ENCODE measurements at places on chromosomes 12 and 14.

- DNase-seq: no peak
Observed at GRCh38 chr12:113044516-113044915, 12.0 kb upstream of the DTX1 start.

DNA sequence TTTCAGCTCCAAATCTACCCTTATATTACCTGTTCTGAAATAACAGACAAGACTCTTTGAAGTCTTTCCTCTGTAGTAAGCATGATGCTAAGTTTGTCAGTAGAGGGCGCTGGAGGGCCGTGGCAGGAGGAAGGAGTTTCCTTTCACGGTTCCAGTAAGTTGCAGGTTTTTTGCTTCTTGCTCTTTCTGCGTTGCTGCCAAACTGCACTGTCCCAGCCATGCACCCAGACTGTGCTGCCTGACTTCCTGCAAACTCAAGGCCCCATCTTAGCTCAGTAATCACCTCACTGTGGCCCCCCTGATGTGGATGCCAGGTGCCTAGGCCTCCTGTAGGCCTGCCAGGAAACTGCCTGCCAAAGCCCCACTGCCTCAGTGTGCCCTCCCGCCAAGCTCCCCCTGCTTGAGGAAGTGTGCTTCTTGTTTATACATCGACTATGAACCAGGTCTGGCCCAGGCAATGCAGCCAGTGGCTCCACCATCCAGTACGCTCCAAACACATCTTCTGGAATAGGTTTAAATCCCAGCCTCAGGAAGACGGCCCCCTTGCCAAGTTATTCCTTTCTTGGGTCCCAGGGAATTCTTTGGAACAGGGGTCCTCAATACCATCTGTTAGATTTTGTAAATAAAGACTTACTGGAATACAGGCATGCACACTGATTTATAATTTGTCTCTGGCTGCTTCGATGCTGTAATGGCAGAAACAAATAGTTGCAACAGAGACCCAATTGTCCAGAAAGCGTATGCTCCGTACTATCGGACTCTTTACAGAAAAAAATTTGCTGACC, 193.7 kb upstream of the LRIG3 start:
- DNase-seq: peak; percentile 65

- DNase-seq: no peak
Observed at GRCh38 chr12:64110864-64111263, 111.2 kb downstream of the KICS2 start.

DNA sequence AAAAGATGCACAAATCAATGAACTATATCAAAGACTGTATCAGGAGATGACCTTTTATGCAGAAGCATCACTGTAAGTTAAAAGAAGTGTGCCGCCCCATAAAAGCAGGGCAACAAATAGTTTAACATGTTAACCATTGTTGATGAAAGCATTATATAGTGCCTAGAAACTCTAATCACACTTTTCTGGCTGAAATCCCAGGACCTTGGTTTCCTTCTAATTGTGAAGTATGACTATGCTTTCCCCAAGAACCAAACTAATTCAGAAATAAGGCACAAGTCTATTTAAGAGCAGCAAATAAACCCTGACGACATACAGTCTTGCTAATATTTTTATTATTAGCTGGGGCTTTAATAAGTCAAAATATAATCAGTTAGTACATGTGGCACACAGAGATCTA, 21.7 kb downstream of the RACGAP1 start:
- no peak for DNase-seq

- no peak for DNase-seq
Observed at GRCh38 chr14:20116748-20117147, 6.2 kb downstream of the OR4K17 start.

GRCh38 chr12:1619587-1619986, 9.4 kb upstream of the WNT5B start:
- DNase-seq: no peak

DNA sequence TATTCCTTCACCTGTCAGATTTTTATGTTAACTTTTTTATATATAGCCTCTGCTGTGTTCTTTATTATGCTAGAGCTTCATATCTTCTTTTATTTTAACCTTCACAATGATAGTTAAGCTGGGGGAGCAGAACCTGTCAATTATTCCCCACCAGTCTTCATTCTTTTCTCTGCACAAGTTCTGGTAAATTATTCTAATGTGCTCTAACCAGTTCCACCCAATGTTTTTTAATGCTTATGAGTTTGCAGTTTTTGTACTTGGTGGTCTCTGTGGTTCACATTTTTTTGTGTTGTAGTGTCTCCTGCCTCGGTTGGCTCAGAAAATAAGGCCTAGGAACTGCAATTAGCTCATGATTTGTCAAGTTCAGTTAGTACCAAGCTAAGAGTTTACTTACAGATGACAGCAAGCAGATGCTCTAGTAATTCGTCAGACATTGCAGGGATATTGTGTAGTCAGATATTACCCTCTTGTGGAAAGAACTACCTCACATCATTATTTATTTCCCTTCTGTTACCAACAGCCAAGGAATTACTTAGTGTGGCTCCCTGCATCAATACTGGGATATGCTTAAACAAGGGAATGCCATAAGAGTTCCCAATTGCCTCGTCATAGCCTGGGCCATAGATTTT, 14.5 kb downstream of the DYRK2 start:
- no peak for DNase-seq

- no peak for DNase-seq
Observed at GRCh38 chr12:130984183-130985058, 30.7 kb downstream of the ADGRD1 start.

DNA sequence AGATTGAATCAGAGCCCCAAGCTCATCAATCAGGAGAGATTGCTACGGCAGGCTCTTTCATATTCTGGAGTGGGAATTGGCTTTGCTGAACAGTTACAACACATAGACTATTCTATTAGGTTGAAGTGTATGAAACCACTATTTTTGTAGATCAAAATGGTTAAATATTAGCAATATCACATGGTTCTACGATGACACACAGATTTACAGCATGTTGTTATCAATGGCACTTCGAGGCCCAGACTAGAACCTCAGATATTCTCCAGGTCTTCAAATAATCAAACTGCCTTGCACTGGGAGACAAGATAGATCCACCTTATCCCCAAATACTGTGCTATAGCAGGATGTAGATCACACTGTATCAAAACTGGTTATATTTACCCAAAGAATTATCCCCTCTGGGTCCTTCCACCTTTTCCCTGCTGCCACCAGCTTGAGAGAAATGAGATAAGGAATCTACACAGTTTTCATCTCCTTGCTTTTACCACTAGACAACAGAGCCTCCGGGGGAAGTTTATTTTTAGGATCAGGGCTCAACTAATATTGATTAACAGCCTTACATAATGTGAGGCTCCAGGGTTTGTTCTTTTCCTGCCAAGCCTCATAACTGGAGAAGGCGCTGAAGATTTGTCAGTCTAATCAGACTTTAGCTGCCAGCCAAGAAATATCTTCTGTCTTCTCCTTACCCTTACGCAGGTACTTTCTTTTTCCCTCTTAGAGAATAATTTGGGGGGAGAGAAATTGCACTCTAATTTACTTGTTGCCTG, 507.1 kb downstream of the DIO2 start:
- no peak for DNase-seq

DNA sequence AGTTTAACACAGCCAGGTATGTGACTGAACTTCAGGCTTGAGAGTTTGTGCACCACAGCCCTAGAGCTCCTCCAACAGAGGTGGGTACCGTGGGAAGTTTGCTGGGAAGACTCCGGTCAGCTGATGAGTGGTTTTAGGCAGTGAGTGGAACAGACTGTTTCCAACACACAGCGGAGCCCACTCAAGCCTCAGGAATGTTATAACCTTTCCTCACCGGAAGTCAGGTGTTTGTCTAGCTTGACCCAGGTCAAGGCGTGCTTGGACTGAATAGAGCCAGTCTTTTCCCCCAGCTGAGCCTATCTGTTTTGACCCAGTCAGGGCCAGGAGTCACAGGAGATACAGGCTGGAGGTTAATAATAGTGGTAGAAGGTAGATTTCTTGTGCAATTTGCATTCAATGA, 138.4 kb upstream of the PARP11 start:
- no peak for DNase-seq

DNA sequence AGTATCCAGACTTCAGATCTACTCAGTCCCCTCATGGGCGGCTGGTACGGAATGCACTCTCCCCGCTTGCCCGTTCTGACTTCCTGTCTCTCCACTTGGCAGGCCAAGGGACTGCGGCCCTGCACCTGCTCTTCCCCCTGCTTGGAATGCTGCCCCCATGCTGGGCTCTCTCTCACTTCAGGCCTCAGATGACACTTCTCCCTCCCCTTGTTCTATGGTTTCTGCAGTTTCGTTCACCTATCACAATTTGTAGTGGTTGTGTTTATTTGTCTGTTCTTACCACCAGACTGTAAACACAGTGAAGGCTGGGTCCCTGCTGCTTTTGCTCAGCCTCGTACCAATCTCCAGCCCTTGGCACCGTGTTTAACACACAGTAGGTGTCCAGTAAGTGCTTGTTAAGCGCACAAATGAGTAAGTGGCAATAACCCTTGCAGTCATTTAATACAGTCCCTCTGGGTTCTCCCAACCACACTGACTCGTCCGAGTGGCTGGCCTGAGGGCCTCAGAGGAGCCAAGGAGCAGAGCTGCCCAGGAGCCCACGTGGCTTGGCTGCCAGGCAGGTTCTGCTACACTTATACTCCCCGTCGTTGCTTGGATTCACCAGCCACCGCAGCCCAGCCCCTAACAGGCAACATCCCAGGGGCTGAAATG, 11.8 kb downstream of the SLC6A12 start:
- no peak for DNase-seq

DNA sequence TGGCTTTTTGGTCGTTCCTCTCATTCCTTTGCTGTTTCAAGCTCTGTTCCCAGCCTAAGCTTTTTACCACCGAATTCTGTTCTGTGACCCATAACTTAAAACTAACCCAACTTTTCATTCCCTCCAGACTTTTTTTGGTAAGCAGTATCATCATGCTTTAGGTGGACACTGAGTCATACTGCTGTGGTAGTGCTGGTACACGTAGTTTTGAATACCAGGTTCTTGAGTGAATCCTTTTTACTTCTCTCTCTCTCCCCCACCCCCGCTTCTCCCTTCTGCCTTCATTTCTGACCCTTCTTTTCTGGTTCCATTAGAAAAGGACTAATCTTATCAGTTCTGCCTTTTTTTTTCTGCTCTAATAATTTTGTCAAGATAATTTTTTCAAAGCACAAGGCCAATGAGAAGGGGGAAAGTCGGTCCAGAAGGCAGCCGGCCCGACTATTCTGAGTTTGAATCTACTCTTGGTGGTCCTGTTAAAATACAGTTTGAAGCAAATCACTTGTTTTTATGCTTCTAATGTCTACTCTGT, 2.3 kb upstream of the MDM2 start:
- DNase-seq: no peak

DNA sequence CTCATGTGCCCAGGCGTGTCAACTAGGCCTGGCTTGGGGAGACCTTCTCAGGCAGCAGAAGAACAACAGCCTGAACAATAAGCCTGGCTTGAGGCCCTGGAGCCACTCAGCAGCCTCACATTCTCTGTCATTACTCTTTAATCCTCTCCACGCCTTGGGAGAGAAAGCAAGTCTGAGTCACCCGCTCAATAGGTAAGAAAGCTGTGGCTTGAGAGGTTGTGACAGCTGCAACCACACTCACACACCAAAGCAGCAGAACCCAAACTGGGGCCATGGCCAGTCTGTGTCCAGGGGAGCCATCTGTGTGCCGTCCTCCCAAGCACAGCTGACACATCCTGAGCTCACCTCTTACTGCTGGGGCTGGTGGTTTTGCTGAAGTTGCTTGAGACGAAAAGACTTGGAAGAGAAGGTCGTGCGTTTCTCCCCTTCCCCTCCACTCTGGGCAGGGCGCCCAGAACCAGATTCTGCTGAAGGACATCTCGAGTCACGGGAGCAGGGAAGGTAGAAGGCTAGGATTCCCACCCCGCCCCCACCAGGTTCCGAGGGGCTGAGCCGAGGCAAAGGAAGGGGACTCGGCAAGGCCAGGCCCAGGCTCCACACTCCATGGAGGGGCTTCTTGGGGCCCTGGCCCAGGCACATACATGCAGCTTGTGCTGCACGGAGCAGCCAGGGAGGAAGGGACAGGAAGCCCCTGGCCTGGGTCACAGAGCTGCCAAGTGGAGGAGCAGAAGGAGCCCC, 5.5 kb downstream of the TMEM63C start:
- no peak for DNase-seq

DNA sequence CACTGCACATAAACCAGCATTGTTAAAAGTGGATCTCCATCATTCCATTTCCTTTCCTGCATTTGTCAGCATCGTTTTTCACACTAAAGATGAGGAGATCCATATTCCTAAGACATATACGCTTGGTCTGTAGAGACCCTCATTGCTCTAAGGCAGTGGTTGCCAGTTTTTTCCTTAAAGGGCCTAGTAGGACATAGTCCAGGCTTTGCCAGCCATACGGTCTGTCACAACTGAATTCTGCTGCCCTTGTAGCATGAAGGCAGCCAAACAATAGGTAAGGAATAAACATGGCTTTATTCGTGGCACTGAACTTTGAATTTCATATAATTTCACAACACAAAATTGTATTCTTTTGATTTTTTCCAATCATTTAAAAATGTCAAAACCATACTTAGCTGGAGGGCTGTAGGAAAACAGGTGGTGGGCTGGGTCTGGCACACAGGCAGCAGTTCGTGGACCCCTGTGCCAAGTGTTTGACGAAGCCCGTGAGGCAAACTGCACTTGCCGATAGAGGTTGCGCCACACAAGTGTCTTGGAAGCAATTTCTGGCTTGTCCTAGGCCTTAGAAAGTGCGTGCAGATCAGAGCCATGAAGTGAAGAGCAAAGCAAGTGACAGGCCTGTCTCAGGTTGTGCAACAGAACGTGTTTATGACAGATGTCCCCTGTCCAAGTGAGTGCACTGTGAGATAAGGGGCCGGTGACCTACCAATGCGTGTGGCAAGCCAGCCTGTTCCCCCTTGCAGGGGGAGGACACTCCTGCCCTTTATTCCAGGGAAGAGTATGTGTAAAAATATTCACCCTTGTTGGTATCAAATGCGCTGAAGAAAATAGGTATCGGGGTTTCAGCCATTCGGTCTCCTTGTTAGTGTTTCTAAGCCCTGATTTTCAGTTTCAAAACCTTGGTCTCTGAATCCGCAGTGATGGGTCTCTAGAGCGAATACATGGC, 916 bp upstream of the CHPT1 start:
- no peak for DNase-seq

DNA sequence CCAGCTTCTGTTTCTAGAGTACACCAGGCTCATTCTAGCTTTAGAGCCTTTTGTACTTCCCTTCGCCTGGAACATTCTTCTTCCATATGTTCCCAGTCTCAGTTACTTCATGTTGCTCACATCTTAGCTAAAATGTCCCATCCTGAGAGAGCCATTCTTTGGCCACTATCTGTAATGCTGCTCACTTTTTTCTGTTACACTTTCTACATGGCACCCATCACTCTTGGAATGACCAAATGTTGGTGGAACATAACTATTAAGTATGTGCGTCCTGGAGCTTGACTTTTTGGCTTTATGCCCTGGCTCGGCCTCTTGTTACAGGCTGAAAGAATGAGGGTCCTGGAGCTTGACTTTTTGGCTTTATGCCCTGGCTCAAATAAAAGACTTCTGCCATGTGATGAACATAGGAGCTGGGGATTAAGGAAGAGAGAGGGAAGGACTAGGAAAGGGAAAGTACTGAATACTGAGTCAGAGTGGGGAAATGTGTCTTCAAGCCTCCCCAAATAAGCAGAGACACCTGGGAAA, 442.9 kb upstream of the ATP2B1 start:
- DNase-seq: no peak

- DNase-seq: no peak
Observed at GRCh38 chr14:73239393-73240241, 2.3 kb downstream of the PAPLN start.
